ENCODE measurements at places on chromosomes 11 and 22.

- H3K36me3 ChIP-seq: no peaks in the 10 kb centered on the region
- no peak overlapping the region for H3K27ac ChIP-seq
- no peak overlapping the region for H3K4me3 ChIP-seq
- no peaks in the 10 kb centered on the region for H3K4me1 ChIP-seq
- H3K27me3 ChIP-seq: no peaks in the 10 kb centered on the region
- no peak for DNase-seq
These were observed 74.3 kb upstream of the LRRC4C start for GRCh38 chr11:41533761-41534160.

GRCh38 chr22:44538518-44539315 is 40.7 kb upstream of the RTL6 start:
- no peaks in the 10 kb centered on the region for H3K36me3 ChIP-seq
- no peak for DNase-seq
- no peak overlapping the region for H3K4me3 ChIP-seq

DNA sequence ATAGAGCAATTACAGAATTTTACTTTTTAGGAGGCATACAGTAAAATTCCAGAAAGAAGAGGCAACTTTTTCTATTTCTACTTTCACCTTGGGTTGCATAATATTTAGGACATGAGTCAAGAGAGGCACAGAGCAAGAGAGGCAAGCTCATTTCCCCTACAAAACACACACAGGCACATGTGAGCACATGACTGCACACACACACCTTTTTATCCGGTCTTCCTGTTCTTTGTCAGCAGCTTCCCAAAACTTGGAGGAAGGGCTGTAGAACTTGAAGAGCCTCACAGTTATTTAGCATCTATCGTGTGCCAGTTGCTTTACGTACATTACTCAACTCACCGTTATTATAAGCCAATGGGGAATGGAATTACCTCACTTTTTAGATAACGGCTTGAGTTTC is 37.8 kb upstream of the CCDC179 start:
- no peak overlapping the region for H3K4me3 ChIP-seq
- no peaks in the 10 kb centered on the region for H3K36me3 ChIP-seq
- H3K27me3 ChIP-seq: no peaks in the 10 kb centered on the region
- no peaks in the 10 kb centered on the region for H3K4me1 ChIP-seq
- no peak overlapping the region for H3K27ac ChIP-seq

GRCh38 chr11:43517518-43517917 is 158.8 kb downstream of the TTC17 start:
- H3K27ac ChIP-seq: no peak overlapping the region
- H3K4me1 ChIP-seq: no peaks in the 10 kb centered on the region
- H3K4me3 ChIP-seq: no peak overlapping the region
- no peak for DNase-seq
- no peaks in the 10 kb centered on the region for H3K36me3 ChIP-seq
- H3K27me3 ChIP-seq: no peaks in the 10 kb centered on the region

All from thymus (tissue), 14 donors.